Hematopoietic multipotent progenitor cell treated with erythropoietin and hydrocortisone succinate and interleukin-3 and kit ligand, for 4 days (in vitro differentiated cells): ENCODE measurements at places on chromosomes 11 and 22.

DNA sequence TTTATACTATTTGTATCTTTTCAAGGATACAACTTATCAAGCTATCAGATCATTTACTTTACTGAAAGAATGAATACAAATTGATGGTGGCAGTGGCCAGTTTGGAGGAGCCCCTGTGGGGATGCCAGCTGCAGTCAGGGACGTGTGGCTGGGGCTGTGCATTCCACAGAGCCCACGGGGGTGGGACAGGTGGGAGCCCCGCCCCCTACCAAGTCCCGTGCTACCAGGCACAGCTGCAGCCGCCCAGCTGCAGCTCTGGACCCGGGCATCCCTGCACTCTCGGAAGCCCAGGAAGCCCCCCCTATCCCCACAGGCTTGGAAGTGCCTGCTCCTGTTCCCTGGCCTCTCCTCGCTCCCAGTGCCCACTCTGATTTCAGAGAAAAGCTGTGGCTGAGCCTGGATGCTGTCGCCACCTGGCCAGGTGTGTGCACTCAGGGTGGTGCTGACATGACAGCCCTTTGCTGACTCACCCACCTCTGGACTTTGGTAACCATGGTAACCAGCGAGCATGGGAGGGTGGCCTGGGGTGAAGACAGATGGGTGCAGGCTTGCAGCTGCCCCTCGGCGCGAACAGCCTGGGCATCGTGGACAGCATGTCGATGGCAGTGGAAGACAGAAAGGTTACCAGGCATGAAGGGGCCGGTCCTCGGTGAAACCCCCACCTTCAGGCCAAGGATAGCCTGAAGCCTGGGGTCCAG lies 138.1 kb downstream of the SBF2 start:
- DNase-seq, result no peak

DNA sequence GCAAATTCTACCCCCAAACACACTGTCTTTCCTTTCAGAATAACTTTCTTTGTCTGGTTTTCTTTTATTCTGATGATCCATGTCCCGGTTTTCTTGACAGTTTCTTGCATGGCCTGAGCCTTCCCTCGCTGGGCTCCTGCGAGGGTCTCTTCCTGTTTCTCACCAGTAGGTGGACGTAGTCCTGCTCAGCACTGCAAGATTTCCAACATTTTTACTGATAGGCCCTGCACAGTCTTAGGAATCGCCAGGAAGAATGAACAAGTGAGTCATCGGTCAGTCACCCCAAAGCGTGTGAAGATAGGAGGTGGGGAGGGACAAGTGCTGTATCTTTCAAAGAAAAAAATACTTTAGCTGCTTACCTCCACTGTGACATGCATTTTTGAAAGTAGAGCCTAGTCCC lies 16.9 kb upstream of the KIRREL3 start:
- DNase-seq, result peak; percentile 2

GRCh38 chr11:33622806-33623205 lies 77.8 kb downstream of the C11orf91 start:
- no peak for DNase-seq

- DNase-seq, result peak; percentile 88
Measured at GRCh38 chr11:64226507-64227051, 505 bp downstream of the NUDT22 start.

GRCh38 chr11:41579546-41579945 lies 120.1 kb upstream of the LRRC4C start:
- DNase-seq, result no peak

DNA sequence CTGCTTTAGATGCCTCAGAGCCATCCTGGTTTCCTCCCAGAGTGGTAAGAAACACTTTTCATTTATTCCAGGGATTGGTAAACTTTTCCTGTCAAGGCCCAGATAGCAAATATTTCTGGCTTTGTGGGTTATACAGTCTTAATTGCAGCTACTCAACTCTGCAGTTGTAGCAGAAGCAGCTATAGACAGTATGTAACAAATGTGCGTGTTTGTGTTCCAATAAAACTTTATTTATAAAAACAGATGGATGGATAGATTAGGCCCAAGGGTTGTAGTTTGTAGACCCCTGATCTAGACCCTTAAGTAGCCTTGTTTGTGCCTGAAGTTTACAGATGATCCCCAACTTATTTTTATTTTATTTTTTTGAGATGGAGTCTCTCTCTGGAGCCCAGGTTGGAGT lies 17.9 kb downstream of the NNMT start:
- no peak for DNase-seq

DNA sequence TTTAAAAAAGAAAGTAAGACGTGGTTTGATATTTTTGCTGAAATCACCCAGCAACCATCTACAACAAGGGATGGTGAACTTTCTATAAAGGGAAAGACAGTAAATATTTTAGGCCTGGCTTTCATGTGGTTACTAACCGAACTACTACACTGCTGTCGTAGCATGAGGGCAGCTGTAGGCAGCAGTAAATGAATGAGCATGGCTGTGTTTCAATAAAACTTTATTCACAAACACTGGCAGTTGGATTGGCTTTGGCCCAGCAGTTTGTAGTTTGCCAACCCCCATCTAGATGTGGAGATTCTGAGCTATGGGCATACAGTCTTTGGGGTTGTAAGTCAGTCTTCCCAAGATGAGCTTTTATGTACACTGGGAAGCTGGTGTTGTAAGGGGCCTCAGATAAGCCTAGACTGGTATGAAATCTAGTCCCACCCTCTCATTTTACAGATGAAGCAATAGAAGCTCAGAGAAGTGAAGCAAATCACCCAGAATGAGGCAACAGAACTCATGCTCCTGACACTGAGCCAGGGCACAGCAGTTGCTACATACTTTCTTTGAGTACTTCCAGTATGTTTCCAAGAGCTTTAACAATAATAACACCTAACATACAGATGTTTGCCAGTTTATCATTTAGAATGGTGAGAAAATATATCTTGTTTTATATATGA lies 204.4 kb downstream of the ADAMTS15 start:
- DNase-seq, result no peak

- DNase-seq, result no peak
Measured at GRCh38 chr22:37525746-37526350, 6.6 kb upstream of the CARD10 start.

- DNase-seq, result no peak
Measured at GRCh38 chr11:43955381-43956118, 13.1 kb downstream of the C11orf96 start.

- no peak for DNase-seq
Measured at GRCh38 chr11:91698845-91699244, 525.8 kb upstream of the FAT3 start.

GRCh38 chr11:118619444-118620197 lies 12.2 kb downstream of the PHLDB1 start:
- no peak for DNase-seq

DNA sequence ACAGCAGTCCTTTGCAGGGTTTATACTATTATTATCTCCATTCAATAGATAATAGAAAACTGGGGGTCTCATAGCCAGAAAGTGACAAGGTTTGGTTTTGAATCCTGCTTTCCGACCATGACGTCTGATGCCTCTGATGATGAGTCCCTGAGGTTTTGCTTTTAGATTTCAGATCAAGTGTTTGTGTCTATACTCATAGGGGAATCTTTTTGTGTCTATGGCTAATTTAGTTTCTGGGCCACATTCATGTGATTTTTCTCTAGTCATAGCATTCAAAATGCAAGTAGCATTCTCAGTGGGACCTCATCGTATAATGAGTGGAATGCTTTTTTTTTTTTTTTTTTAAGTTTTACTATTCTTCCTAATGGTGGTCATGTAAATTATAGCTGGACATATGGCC lies 72.9 kb downstream of the TNRC6B start:
- DNase-seq, result no peak

DNA sequence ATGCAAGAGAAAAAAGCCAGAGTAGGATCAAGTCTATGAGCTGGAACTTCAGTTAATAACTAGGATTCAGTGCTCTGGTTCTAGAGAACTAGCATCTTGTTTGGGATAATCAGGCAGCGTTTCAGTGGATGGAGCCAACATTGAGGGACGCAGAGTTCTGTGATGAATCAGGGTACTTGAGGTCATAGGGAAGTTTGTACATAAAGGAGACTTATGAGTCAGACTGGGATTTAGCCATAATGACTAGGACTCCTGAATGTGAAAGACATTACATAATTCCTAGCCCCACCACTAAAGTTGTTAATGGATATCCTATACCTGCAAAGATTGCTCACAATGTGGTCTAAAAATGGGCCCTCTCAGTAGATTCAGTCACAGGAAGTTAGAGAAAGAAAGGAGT lies 6.8 kb downstream of the SLN start:
- no peak for DNase-seq
